Left kidney (tissue), 8 donors: ENCODE measurements at places on chromosomes 6 and 20. TPM values are rescaled to one million over a fixed set of nuclear protein-coding genes. Genes with fewer than 3 reads are reported as not detected.

The WTAP gene
- 154 TPM for polyA plus RNA-seq

The PPP1R16B gene
- 6.9 TPM for polyA plus RNA-seq

The TRIM15 gene
- 0.08 TPM for polyA plus RNA-seq

The OPRM1 gene
- polyA plus RNA-seq = 0.08 TPM

The SLC13A3 gene
- polyA plus RNA-seq = 19.3 TPM

The LY6G5C gene
- polyA plus RNA-seq = 2.7 TPM

The GSTA2 gene
- polyA plus RNA-seq = 0.71 TPM

The TRIM26 gene
- polyA plus RNA-seq = 39.7 TPM

The KCNQ2 gene
- polyA plus RNA-seq = 5.5 TPM

The SIRPD gene
- polyA plus RNA-seq = not detected

The TNNC2 gene
- polyA plus RNA-seq = 0.47 TPM

The OOEP gene
- polyA plus RNA-seq = not detected

The ESR1 gene
- polyA plus RNA-seq = 2.1 TPM

The MCCD1 gene
- 11.9 TPM for polyA plus RNA-seq

The GLP1R gene
- 1.3 TPM for polyA plus RNA-seq

The TMEM14B gene
- polyA plus RNA-seq = 111 TPM

The PRND gene
- polyA plus RNA-seq = 3.0 TPM

The ZBTB24 gene
- 17.4 TPM for polyA plus RNA-seq

The NHSL1 gene
- 16.1 TPM for polyA plus RNA-seq

The TP53TG5 gene
- polyA plus RNA-seq = 2.0 TPM

The CD40 gene
- polyA plus RNA-seq = 5.0 TPM

The ARFGEF3 gene
- polyA plus RNA-seq = 8.5 TPM

The ID1 gene
- polyA plus RNA-seq = 132 TPM

The WFDC2 gene
- 164 TPM for polyA plus RNA-seq
